ENCODE measurements at places on chromosomes 4 and X. TPM values are rescaled to one million over a fixed set of nuclear protein-coding genes. Genes with fewer than 3 reads are reported as not detected.
A peak's percentile ranks its signal among the peaks of the same experiment; 100 is the strongest.

Gene SYTL4
- total RNA-seq, result 2.3 TPM

DNA sequence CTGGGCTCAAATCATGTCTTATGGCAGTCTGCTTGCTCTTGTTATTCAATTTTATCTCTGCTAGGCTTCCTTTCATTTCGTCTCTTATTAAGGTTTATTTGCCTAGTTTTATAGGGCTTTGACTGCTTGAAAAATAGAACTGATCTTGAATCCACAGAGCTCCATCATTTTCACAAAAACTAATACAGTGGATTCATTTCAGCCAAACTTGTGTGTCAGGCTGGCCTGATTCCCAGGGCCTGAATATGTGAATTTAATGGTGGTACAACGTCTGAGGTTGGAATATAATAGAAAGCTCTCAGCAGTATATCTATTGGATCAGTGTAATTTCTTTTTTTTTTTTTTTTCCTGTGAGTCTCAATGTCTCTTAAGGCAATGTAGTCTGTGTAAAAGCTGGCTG, 123.3 kb downstream of the POU4F2 start:
- no peak for DNase-seq

Gene SLIT2
- total RNA-seq, result 14.7 TPM

- peak; percentile 0 for DNase-seq
These were observed 440.9 kb downstream of the MID1IP1 start for GRCh38 chrX:39242187-39242586.

- DNase-seq, result no peak
These were observed 32.0 kb downstream of the IDS start for GRCh38 chrX:149473092-149473491.

Gene NDNF
- 4.8 TPM for total RNA-seq

DNA sequence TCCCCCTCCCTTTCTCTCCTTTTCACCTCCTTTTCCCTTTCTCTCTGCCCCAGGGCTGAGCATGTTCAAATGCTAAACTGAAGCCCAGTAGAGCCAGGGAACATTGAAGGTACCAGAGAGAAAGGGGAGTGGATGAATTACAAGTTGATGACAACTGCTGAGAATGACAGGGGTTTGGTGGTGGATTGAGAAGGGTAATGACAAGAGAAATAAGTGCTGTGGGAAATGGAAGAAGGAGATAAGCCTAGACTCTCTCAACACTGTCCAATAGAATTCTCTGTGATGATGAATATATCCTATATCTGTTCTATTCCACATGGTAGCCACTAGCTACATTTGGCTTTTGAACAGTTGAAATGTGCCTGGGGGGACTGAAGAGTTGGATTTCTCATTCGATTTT, 154.5 kb downstream of the TMEM164 start:
- no peak for DNase-seq

GRCh38 chrX:70240751-70241150, 6.3 kb downstream of the AWAT1 start:
- DNase-seq, result no peak

DNA sequence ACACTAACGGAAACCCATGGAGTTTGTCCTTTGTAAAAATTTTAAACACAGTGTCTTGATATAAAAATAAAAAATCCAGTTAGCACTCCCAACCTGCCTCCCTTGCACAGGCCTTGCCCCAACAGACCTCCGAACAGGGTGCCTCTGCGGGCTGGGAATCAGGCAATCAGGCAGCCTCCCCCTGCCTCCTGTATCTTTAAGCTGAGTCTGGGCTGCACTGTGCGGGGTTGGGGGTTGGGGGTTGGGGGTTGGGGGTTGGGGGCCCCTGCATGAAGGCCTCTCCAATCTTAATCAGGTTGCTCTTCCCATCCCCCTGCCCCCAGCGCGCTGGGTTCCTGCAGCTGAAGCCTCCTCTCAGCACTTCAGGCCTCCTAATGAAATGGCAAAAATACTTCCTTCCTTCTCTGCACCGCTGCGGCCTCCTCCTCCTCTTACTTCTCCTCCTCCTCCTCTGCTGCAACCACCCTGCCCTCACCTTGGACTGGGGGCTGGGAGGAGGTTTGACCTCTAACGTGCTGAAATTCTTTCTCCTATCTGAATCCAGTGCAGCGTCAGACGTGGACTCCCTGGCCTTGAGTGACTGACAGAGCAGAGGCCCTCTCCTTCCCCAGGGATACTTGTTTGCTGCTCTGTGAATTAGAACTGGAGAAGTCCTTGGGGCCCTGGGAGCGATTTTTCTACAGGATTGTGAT, 26.6 kb downstream of the NLGN3 start:
- DNase-seq, result no peak

Gene PPP2R2C
- 44.1 TPM for total RNA-seq

DNA sequence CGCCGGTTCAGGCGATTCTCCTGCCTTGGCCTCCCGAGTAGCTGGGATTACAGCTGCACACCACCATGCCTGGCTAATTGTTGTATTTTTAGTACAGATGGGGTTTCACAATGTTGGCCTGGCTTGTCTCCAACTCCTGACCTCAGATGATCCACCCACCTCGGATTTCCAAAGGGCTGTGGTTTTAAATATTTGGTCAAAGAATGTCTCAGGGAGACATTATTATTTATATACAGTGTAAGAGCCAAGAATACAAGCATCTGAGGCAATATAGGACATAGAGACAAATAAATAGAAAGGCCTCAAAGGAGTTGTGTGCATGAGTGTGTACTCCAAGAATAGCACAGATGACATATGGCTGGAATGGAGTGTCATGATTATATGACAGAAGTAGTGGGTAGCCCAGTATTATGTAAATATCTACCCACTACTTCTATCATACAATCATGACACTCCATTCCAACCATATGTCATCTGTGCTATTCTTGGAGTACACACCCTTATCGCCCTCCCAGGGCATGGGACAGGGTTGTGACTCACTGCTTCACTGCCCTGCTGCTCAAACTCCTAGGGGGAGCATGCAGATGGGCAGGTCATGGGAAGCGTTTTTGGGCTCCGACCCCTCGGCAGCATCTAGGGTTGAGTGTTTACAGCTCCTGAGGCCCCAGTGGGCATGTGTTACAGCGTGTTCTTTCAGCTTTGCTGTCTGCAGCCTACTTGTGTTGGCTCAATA, 1649.8 kb upstream of the PCDH10 start:
- peak; percentile 1 for DNase-seq

GRCh38 chr4:34861666-34862065, 1382.6 kb downstream of the ARAP2 start:
- DNase-seq, result no peak

DNA sequence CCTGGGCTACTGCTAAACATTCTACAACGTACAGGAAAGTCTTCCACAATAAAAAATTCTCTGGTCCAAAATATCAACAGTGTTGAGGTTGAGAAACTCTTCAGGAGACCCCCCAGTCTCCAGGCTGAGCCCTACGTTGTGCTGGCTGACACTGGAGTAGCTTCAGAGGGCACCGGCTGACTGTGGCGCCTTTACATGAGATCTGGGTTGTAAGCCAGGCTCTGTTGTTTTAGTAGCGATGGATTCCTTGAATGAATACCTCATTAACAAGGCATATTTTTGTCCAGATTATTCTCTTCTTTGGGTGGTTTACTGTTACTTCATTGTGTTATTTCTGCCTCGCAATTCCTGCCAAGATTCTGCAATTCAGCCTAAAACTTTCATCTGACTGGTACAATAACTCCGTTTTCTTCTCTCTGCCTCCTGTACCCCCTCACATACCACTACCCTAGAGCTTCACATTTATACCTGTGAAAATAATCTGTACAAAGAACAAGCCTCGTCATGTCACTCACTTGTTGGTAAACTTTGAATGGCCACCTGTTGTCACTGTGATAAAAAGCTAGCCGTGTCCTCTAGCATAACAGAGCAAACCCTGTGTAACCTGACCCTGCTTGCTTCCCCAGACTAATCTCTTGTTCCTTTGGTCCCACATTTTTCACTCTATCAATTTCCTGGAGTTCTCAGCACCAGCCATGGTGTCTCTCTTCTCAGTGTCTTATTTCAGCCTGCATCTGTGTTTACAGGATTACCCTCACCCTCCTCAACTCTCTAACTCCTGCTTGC, 1476.1 kb upstream of the TENM3 start:
- DNase-seq, result no peak

GRCh38 chr4:90159193-90159592, 32.0 kb downstream of the CCSER1 start:
- no peak for DNase-seq

DNA sequence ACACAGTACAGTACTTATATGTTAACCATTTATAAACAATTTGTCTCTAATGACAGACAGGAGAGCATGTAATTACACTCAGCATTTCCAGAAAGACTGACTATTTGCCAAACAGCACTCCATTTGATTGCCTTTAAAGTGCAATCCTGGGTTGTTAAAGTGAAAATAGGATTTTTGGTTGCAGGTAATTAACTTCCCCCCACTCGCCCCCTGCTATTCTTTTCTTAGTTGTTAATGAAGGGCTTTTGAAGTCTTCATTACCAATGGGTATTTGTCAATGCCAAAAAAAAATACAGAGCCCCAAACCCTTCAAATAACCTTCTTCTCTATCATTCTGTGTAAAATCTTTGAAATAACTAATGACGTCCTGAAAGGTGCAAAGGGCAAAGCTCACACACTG, 825.6 kb downstream of the STPG2 start:
- DNase-seq, result no peak

Gene XAGE2
- not detected for total RNA-seq

Gene FAM47A
- total RNA-seq, result not detected

- DNase-seq, result no peak
These were observed 33.1 kb downstream of the NSUN7 start for GRCh38 chr4:40782876-40783275.

Gene SLC26A1
- 4.2 TPM for total RNA-seq

GRCh38 chr4:177574446-177574845, 132.2 kb upstream of the AGA start:
- DNase-seq, result no peak

Gene NLGN3
- total RNA-seq, result 18.7 TPM

- DNase-seq, result no peak
These were observed 349.3 kb upstream of the KLF3 start for GRCh38 chr4:38314663-38315062.

GRCh38 chr4:122895336-122895995, 26.9 kb downstream of the NUDT6 start:
- no peak for DNase-seq

DNA sequence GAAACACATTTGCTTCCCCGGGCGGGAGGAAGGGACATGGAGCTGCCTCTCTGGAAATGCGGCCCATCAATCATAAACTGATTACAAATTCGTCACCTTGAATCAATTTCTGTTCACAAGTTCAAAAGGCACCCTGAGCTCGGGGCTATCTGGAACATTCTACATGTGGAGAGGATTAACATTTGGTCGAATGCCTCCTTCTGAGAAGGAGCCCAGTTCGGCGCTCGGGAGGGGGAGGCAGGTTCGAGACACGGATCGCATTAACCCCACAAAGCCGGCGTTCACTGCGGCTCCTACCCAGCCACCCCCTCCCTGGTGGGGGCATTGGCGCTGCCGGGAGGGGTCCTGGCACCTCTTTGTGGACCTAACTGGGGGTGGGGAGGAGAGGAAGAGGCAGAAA, 108.0 kb downstream of the CPZ start:
- DNase-seq, result no peak

GRCh38 chrX:6679550-6679949, 144.6 kb upstream of the VCX3A start:
- DNase-seq, result no peak

All from occipital lobe (tissue), 3 donors.